Left renal pelvis (tissue), 4 donors: ENCODE measurements at places on chromosomes 1 and 21.

GRCh38 chr1:18198260-18198659 lies 90.7 kb downstream of the IGSF21 start:
- DNase-seq, result no peak

DNA sequence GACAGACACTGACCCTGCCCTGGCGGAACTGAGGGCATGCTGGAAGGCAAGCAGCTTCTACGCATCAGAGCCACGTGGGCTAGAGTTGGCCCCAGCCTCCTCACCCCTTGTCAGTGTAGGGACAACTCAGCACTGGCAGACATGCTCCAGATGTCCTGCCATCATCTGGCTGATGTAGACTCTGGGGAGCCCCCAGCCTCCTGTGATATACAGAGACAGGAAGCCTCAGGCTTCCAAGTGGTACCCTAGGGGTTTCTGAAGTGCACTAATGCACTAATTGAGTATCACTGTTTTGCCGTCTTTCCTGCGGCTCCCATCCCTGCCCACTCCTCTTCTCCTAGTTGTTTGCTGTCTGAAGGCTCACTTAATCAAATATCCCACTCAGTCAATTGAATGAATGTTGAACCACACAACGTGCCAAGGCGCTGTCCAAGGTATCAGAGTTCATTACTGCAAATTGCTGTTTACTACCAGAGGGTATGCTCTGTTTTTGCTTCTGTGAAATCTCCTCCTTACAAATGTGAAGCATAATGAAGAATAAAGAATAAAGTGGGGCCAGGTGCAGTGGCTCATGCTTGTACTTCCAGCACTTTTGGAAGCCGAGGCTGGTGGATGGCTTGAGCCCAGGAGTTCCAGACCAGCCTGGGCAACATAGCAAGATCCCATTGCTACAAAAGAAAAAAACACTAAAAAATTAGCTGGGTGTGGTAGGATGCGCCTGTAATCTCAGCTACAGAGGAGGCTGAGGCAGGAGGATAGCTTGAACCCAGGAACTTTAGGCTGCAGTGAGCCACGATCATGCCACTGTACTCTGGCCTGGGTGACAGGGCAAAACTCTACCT lies 76.4 kb upstream of the ZBTB18 start:
- DNase-seq, result peak; percentile 5

DNA sequence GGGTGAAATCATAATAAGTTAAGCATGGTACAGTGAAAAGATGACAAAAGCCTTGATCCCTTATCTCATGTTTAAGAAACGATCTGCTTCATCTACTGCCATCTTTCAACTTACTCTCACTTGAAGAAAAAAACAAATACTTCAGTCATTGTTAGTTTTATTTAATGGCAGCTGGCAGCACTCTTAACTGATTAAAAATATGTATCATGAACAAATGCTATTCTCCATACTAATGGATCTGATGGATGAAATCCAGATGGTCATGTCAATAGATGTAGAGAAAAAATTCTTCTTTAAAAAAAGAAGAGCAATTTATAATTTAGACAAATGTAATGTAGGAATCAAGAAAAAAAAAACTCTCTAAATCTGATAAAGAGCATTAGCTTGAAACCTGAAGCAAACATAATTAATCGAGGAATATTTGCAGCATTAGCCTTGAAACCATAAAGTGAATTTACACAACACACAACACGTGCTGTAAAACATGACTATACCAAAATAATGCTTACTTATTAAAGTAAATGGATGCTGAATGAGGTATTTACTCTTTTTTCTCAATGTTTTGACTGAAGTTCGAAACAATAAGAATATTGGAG lies 579.0 kb upstream of the ADAMTS5 start:
- no peak for DNase-seq

DNA sequence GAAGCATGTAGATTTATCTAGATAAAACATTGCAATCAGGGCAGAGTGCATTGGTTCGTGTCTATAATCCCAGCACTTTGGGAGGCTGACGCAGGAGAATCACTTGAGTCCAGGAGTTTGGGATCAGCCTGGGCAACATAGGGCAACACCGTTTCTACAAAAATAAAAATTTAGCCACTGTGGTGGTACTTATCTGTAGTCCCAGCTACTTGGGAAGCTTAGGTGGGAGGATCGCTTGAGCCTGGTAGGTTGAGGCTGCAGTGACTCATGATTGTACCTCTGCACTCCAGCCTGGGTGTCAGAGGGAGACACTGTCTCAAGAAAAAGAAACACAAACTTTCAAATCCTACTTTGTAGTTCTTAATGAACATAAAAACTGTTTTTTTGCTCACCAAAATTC lies 64.2 kb upstream of the RCC1 start:
- no peak for DNase-seq

DNA sequence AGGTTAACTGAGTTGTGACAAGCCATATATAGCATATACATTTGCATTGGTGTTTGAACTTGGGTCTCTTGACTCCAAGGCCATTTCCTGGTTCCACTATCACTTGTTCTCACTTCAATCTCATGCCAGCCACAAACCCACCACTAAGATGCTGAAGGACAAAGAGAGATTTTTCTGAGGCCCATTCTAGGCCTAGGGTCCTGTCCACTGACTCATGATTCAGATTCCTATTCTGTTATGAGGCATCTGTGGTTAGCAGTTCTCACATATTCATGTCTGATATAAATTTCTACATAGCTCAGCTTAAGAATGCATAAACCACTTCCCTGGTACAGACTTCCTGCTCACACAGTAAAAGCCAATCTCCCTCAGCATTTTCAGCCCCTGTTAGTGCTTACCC lies 326.1 kb upstream of the BEND5 start:
- DNase-seq, result no peak

DNA sequence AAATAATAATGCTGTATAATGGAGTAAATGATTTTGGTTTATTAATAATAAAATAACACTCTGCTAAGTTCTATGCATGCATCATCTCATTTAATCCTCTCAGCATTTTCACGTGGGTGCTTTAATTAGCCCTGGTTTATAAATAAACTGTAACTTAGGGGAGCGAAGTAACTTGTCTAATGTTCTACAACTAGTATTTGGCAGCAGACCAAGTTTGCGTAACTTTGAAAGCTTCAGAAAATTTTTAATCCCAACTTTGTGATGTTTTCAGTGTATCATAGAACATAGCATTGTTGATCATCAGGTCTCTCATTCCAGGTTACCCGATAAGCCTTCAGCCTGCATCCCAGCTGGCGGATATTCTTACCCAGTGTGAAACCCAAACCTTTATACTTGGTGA lies 322.4 kb upstream of the SGIP1 start:
- no peak for DNase-seq

DNA sequence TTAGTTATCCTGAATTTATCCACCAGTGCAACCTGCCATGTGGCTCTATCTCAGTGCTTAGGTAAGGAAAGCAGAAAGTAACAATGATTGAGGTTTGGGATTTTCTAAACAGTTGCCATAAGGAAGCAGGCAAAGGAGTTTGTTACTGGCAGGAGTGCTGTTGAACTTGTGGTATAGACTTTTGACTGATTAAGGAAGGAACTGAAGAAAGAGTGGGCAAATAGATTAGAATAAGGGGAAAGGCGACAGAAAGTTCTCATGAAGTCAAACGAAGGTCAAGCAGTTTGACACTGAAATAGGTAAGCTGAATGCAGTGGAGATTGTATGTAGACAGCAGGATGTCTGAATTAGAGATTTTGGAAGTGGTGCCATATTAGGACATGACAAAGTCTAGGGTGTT lies 24.2 kb upstream of the CR2 start:
- DNase-seq, result no peak

DNA sequence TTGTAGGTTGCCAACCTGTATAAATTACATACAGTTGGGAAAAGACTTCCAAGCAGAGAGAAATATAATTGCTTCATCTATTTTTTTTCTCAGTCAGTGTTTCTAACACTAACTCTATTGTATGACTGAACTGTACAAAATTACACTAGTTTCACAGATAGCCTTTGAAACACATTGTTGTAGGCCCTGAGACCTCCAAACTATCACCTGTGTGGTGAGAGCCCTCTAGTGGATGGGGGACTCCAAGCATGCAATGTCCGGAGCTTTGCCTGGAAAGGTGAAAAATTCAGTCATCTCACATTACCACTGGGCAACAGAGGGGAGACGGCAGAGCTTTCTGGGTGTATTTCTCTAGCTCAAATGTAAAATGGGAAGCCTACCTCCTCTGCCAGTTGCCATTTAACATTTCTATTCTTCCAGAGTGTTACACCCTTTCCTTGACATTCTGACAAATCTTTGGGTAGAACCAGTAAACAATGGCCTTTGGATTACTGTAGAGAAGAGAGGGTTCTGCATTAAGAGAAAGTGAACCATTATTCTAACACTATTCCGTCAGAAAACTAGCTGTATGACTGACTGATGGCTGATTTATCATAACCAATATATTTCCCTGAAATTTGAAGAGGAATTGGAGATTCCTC lies 212.2 kb downstream of the LYPLAL1 start:
- no peak for DNase-seq

- DNase-seq, result peak; percentile 7
These were observed 2.0 kb downstream of the LRRC7 start for GRCh38 chr1:69569576-69570328.

- DNase-seq, result no peak
These were observed 44.2 kb downstream of the MAP3K7CL start for GRCh38 chr21:29174607-29175013.

DNA sequence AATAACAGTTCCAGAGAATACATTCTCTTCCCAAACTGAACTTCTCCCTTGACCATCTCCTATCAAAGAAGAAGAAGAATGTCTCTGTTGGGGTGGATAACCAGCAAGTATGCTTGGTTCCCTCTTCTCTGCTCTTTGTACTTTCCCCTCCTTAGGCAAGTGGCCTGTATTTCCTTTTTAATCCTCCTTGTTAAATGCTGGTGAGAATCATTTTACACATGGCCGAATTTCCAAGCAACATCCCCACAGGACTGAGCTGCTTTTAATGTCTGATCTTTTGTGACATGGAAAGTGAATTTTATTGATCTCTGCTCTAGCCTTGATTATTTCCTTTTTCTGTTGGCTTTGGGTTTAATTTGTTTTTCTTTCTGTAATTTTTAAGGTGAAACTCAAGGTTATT lies 336.7 kb downstream of the DUSP10 start:
- no peak for DNase-seq

DNA sequence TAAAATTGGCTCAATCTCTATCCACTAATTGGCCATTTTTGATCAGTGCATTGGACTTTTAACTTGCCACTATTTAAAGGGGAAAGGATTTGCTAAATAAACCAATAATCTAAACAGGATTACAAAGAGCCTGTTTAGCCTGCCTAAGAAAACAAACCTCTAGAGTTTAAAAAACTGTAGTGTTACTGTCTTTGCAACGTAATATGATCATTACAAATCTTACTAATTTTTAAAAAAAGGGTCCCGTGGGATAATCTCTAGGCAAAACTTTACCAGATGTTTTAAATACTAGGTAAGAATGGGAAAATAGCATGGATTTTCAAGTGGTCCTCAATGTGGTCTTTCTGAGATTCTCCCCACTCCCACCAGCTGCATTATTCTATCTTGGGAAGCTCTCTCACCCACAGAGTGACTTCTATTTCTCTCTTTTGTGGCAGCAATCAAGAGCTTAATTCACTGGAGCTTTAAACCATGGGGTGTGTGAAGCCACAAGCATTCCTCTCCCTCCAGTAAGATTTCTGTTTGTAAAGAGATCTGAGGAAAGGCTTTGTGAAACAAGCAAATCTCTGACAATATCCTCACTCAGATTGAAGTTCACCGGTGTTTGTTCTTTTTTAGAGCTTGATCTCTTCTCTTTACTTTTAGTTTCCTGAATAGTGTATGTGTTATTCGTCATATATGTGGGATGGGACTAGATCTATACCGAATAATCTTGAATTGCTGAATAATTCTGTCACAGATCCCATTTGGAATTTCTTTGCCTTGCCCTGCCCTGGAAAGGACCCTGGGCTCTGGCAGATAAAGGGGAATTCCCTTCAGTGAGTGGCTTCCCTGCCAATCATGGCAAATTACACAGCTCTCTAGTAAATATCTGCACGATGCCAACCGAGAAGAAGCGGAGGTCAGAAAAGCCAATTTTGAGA lies 132.2 kb downstream of the TLR5 start:
- DNase-seq, result no peak

- no peak for DNase-seq
These were observed 30.6 kb upstream of the JUN start for GRCh38 chr1:58814251-58815068.

- no peak for DNase-seq
These were observed 109.6 kb upstream of the TSPAN2 start for GRCh38 chr1:115198938-115199337.

DNA sequence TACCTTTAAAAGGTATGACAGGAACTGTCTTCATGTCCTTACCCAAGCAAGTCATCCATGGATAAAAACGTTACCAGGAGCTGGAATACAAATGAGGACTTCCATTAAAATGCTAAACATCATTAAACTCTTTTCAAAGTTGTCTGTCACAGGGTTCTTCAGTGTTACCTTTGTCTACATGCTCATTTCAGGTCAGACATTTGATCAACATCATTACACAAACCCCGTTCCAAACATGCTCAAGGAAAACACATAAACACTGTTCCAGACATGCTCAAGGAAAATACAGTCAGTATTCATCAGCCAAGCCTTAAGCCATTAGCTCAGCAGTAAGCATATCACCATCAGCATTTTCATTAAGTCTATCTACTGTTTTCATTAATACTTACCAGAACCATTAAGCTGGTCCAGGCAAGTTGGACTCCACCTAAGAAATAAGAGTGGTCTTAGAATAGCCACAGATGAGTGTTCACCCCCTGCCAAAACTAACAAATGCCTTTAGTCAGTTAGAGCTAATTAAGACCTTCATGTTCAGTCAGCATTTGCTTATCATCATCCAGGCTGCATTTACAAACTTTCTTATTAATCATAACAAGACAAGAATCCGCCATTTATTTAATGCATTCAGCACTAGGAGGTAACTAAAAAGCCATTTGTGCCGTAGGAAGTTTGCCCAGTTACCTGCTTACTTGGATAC lies 2.2 kb downstream of the GAS5 start:
- no peak for DNase-seq

GRCh38 chr1:6180268-6180706 lies at the start of gene CHD5:
CHD5 (minus strand) TSS chr1:6180321; CDS start chr1:6180023, 298 bp downstream.
- DNase-seq, result no peak

DNA sequence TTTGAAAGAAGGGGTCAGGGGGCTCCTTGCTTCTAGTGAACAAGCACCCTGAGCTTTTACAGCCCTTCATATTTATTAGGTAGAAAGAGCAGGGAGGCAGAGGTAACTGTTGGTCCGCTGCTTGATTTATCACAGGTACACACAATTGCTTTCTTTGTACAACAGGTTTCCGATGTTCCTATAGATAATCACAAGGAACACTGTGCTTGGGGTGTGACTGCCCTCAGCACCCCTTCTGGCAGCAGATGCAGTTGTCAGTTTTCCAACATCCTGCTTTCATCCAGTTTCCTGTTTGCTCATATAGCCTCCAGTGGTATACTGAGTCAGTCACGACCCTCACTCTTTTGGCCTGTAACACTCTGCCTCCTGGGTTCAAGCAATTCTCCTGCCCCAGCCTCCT lies 40.6 kb downstream of the SCP2 start:
- no peak for DNase-seq

- DNase-seq, result no peak
These were observed 43.5 kb upstream of the DPT start for GRCh38 chr1:168772428-168773060.
